ENCODE measurements at places on chromosomes 1 and 21.

GRCh38 chr1:108208724-108209446, 8.7 kb upstream of the SLC25A24 start:
- DNase-seq: no peak

DNA sequence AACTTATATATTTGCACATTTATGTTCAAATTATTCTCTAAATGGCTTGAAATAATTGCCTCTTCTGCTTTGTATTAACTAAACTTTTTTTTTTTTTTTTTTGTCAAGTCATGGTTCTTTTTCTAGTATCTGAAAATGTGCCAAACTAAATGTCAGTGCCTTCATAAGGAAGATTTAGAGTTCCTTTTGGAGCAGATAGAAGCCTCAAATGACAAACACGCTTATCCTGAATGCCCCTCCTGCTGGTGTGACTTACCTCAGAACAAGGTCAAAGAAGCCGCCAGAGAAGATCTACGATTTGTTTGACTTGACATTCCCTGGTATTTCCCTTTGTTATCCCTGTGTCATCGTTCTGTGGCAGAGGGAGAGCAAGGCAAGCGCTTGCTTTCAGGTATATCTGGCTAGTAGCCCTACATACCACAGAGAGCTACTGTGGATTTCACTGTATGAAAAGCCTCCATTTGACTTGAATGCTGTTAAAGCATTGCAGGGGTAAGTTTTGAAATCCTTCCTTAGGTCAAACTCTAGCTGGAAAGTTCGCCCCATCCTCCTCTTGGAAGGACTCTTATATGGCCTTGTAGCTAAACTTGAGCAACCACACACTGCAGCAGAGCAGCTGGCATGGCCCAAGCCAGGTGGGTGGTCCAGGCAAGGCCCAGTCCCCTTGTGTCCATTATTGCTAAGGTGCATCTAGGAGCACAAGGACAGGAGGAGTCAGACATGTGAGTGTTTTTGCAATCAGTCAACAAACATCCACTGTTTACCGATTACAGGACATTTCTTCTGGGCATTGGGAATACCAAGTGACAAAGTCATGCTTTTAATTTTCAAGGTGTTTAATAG, 285.4 kb upstream of the USP25 start:
- DNase-seq: no peak

GRCh38 chr1:220325306-220325995, 53.2 kb upstream of the RAB3GAP2 start:
- DNase-seq: no peak

- DNase-seq: peak; percentile 35
Observed at GRCh38 chr1:162994921-162995320, 74.2 kb upstream of the RGS4 start.

DNA sequence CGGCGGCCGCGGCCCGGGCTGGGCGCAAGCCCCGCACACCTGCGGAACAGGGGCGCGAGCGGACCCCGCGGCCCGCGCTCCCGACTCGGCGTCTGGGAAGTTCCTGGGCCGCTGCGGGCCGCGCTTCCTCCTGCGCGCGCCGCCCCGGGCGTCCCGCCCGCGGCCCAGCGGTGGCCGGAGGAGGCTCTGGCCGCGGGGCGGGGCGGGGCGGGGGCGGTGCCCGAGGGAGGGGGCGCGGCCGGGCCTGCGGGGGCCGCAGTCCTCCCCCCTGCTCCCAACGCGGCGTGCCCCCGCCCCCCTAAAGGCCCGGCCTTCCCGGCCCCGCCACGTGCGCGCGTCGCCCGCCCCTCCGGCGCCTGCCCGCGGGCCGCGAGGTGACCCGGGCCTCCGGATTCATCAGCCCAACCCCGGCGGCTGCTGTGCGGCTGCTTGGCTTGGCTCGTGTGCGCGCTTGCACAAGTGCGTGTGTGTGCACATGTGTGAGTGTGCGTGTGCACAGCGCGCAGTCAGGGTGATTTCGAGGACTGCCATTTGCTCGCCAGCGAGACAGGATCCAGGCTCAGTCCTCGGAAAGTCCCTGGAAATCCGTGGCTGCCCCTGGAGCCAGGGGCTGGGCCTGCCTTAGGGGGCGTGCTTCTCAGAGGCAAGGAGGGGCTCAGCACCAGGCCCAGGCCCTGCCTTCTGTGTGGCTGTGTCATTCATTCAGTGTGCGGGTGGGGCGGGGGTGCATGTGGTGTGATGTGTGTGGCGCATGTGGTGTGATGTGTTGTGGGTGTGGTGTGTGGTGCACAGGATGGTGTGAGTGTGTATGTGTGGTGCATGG, at the start of gene C2CD2:
Gene C2CD2, minus strand, starts transcription at position 188 of the 823 bp plus-strand sequence. CDS start 370 bp downstream, outside the sequence.
- peak; percentile 82 for DNase-seq

- DNase-seq: no peak
Observed at GRCh38 chr1:18154430-18155194, 47.0 kb downstream of the IGSF21 start.

GRCh38 chr1:35807614-35808449, at the start of gene AGO4:
AGO4 (plus strand) TSS chr1:35808016; CDS start chr1:35808417, 401 bp downstream.
- DNase-seq: peak; percentile 55

- no peak for DNase-seq
Observed at GRCh38 chr1:173176246-173176645, 30.9 kb downstream of the TNFSF4 start.

GRCh38 chr1:218498056-218498938, 153.2 kb downstream of the TGFB2 start:
- DNase-seq: peak; percentile 88

DNA sequence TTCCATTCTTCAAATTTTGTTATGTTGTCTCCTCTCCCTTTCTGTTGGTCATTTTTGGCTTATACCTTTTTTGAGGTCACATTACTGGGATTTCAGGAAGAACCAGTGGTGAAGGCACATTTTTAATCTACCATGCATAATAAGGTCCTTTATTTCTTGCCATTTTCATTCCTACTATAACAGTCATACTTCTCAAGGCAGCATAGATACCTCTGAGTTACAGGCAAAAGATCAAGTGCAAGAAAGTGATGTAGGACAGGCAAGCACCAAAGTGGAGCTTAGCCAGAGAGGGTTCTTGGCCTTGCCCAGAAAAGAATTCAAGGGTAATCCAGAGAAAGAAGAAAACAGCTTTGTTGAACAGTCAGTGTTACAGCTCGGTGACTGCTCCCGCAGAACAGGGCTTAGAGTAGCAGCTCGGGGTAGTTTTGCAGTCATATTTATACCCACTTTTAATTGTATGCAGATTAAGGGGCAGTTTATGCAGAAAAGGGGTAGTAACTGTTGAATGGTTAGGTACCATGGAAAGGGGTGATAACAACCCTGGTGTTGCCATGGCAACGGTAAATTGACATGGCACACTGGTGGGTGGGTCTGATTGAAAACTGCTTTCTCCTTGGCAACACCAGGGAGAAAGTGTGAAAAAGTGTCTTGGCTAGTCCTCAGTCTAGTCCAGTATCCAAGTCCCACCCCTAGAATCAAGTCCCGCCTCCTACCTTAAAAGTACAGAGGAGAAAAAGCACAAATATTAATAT, 39.6 kb upstream of the DOCK7 start:
- DNase-seq: no peak

GRCh38 chr1:13456904-13457532, 46.8 kb downstream of the PRAMEF20 start:
- no peak for DNase-seq

DNA sequence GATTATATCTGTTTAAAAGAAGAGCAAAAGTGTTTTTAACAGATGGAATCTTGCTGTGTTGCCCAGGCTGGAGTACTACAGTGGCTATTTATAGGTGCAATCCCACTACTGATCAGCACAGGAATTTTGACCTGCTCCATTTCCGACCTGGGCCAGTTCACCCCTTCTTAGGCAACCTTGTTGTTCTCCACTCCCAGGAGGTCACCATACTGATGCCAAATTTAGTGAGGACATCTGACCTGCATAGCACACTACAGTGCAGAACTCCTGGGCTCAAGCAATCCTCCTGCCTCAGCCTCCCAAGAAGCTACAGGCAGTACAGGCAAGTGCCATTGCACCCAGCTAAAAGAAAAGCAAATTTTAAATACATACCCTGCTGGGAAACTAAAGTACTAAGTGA, 11.3 kb upstream of the NUP210L start:
- DNase-seq: no peak

DNA sequence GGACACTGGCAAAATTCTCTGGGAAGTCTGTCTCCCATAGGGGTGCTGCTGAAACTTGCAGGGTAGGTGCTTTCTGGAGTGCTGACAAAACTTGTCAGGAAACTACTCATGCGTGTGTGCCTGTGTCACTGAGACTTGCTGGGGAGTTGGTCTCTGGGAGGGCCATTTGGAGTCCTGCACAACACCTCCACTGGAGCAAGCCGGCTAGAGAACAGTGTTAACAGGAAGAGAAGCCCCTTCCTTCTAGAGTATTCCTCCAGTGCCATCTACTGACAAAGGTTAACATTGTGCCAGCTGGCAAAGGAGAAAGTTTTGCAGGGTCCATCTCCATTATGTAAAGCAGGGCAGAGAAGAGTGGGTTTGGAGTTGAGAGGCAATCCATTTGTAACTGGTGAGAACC, 30.0 kb downstream of the ZMYM4 start:
- DNase-seq: peak; percentile 68

- DNase-seq: no peak
Observed at GRCh38 chr1:205088341-205088740, 4.1 kb upstream of the TMEM81 start.

DNA sequence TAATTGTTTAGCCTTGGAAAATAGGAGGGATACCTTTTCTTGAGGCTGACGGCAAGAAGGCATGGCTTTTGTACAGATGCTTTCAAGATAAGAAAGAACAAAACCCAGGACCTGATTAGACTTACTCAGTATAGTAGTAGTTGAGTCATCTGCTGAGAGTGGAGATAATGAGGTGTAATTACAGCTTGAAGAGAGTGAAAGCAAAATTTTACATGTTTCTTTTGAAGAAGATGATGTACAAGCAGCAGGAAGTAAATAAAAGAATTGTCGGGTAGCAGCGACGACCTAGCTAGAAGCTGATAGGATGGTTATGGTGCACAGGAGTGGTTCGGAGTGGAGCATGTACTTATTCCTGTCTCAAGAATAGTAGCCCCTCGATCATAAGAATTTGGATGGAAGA, 6.6 kb downstream of the ANGPTL1 start:
- no peak for DNase-seq

GRCh38 chr1:49622877-49623276, 400.9 kb downstream of the AGBL4 start:
- DNase-seq: no peak

- peak; percentile 32 for DNase-seq
Observed at GRCh38 chr1:116769561-116769977, 15.3 kb downstream of the CD2 start.

DNA sequence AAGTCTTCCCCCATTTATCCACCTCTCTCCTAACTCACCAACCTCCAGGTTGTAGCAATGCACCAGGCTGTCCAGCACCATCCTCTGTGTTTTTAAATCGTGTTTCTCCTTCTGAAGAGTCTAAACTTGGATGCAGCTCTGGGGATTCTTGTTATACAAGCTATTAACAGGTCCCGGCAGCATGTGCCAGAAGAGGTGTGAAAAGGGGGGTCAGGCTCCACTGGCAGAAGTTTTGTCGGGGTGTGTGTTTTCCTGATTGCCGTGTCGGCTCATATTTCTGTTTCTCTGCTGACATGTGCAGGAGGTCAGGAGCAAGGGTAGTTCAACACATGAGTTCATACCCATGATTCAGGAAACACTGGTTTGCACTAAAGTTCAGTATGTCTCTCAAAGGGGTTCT, 658.6 kb upstream of the CAMK1G start:
- DNase-seq: no peak

All from cardiac fibroblast (primary cell).